Type B pancreatic cell (in vitro differentiated cells): ENCODE measurements at places on chromosomes 7 and 10. TPM values are rescaled to one million over a fixed set of nuclear protein-coding genes. Genes with fewer than 3 reads are reported as not detected.

DNA sequence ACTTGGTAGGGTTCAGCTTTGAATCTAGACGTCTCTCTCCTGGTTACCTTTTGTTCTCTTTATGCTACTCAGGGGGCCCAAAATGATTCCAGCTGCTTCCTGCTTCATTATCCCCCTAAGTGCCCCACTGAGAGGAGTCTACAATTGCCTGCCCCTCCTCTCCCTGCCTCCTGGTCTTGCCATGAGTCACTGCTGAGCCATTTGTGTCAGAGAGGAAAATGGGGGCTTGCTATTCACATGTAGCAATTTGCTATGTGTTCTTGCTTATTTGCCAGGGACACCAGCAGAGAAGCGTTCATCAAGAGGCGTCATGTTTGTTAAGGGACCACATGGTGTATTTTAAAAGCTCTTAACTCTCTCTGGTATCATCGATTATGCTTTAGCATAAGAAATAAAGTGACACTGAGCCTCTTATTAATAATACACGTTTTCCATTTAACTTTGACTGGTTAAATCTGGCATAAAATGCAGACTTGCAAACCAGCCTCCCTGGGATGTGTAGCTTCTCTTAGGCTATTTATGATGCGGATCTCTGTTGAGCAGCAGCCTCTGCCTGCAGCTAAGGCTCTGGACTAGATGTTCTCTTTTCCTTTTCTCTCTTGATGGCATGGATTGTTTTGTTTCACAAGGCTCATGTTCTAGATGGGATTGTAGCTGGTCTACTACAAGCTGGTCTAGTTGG, 239.3 kb downstream of the AUTS2 start:
- H3K27me3 ChIP-seq: no peaks in the 10 kb centered on the region
- H3K4me3 ChIP-seq: no peak overlapping the region
- H3K36me3 ChIP-seq: no peaks in the 10 kb centered on the region
- DNase-seq: no peak

The SLC39A12 gene
- total RNA-seq: not detected in 2 replicates

DNA sequence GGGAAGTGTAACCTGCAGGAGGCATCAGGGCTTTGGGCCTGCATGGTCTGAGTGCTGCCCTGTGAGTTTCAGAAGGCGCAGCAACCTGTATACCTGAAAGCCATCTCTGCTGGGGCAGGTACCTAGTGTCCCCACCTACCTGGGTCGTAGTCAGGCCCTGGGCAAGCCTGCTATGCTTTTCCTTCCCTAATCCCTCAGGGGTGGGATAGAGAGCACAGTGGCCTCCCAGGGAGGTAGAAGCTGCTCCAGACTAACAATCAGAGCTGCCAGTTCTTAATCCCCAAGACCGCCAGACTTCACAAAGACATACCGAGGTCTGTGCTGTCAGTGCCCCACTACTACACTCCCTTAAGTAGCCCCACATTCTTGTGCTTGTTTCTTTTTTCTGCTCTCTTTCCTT, 52.0 kb downstream of the PTEN start:
- H3K27me3 ChIP-seq: no peaks in the 10 kb centered on the region
- H3K4me1 ChIP-seq: peaks cover 26% of the 10 kb centered on the region
- peaks cover 50% of the 10 kb centered on the region for H3K36me3 ChIP-seq
- DNase-seq: no peak

DNA sequence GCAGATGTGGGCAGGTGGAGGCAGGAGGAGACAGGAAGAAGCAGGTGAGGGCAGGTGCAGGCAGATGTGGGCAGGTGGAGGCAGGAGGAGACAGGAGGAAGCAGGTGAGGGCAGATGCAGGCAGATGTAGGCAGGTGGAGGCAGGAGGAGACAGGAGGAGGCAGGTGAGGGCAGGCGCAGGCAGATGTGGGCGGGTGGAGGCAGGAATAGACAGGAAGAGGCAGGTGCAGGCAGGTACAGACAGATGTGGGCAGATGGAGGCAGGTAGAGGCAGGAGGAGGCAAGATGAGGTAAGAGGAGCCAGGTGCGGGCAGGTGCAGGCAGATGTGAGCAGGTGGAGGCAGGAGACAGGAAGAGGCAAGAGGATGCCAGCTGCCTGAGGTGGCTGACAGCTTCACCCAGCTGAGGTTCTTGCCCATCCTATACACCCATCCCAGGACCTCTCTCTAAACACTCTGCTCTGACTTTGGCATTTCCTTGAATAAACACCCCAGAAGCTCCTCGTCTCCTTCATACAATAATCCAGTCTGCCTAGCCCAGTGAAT, 33.0 kb downstream of the PTPRE start:
- no peak overlapping the region for H3K4me3 ChIP-seq
- H3K4me1 ChIP-seq: peaks cover 20% of the 10 kb centered on the region
- DNase-seq: no peak
- no peaks in the 10 kb centered on the region for H3K36me3 ChIP-seq
- no peak overlapping the region for H3K27ac ChIP-seq

DNA sequence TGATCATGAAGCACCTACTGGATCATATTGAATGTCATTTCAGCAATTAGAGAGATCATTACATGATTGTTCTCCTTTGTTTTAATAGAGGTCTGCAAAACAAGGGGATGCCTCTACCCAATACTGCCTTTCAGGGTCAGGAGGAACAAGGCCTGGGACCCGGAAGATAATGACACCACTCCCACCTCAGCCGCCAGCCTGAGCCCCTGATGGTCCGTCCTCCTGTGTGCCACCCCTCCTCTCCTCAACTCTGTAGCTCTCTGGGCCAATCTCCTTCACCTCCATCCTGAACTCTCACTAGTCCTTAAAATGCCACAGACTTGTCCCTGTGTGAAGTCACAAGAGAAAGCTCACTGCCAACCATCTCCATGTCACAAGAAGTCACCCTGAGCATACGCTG, 38.0 kb downstream of the KCNMA1 start:
- peaks cover 7% of the 10 kb centered on the region for H3K27me3 ChIP-seq
- no peak overlapping the region for H3K27ac ChIP-seq
- H3K36me3 ChIP-seq: no peaks in the 10 kb centered on the region
- no peak for DNase-seq
- H3K4me1 ChIP-seq: peaks cover 22% of the 10 kb centered on the region
